ENCODE measurements at places on chromosomes 7 and 10.

- no peak for DNase-seq
Measured at GRCh38 chr7:130941322-130942210, 207.6 kb upstream of the KLF14 start.

DNA sequence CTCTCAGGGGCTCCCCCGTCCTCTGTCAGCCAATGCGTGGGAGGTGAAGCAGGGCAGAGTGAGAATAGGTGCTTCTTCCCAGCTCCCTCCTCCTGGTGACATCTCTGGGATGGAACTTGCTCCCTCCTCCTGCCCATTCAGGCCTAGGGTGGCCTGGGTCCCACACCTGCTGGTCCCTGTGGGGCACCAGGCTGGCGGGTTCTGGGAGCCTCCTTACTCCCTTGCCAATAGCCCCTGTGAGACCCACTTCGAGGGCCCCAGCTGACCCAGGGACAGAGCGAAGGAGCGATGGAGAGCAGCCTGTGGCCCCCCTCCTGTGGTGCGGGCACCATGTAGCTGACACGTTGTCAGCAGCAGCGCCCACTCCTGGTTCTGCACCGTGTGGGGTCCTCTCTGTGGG, 512.6 kb downstream of the GLRX3 start:
- DNase-seq, result no peak

- no peak for DNase-seq
Measured at GRCh38 chr10:128642023-128642422, 515.8 kb upstream of the MKI67 start.

GRCh38 chr7:28813243-28813962, 144.7 kb downstream of the TRIL start:
- no peak for DNase-seq

DNA sequence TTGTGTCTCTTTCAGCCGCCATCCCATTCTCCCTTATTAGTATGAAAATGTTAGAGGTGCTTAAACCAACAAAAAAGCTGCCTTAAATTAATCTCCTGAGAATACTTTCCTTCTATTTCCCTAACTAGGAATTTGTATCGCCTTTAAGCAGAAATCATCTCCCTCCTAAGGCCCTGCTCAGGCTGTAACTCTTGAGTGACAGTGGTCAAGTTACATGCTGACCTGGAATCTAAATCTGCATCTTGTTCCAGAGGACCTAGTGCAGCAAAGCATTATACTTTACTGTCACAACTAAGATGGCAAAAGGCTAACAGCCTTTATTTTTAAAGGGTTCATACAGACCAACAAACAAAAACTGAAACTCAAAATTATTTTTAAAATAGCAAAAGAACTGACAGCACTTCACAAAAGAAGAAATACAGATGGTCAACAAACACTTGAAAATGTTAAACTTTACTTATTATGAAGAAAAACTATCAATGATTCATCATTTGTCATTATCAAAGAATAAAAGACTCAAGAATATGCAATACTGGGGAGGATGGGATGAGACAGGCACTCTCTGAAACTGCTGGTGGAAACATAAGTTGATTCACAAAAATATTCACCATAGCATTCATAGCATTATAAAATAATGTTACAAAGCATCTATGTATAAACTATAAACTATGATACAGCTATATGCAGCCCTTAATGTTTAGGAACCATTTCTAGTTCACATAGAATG, 11.0 kb downstream of the CYREN start:
- no peak for DNase-seq

DNA sequence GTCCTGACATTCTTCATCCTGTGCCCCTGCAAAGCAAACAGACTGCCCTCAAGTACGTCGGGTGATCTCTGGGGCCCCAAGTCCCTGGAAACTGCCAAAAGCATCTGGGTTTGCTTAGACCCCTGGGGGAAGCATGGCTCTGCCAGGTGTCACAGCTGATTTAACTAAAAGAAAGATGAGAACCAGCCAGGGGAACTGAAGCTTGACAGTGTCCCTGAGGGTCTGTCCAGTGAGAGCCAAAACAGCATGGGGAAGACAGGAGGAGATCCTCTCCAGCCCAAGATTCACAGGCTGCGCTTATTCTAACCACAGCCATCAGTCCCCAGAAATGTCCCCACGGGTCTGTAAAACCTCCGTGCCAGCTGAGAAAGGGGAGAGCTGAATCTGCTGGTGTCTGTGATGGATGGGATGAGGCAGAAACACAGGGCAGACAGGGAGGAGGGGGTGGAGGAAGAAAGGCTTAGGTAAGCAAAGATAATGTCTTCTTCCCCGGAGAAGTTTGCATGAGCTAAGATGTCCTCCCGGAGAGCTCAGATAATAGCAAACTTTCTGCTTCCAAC, 21.3 kb downstream of the CCDC3 start:
- no peak for DNase-seq

DNA sequence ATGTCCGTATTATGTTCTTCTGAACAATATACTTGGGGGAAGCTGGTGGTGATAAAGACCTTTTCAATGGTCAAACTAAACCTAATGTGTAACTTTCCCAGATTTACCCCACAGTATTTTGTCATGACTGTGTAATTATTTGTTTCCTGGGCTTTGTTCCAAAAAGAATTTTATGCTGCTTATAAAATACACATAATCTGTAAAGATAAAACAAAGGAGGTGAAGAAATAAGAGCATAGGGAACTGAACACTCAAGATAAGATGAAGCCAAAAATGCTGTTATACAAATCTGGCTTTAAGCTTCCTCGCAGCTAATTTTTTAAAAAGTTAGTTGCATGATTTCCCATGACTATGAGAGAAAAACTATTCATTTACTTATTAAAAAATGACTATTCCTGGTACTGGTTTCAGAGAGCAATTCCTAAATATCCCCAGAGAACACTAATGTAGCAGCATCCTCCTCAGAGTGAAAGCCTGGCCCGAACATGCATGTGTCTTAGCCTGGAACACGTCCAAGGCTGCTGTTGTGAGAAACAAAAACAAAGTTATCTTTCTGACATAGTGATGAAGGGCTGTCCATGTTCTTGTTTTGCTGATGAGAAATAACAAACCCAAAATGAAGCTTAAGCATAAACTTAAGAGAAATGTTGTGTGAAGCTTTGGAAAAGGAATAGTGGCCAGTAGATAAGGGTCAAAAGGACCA, 33.9 kb downstream of the MALSU1 start:
- DNase-seq, result no peak

- no peak for DNase-seq
Measured at GRCh38 chr7:103388469-103389140, 41.2 kb downstream of the PSMC2 start.

GRCh38 chr7:38282081-38282480, 8.6 kb upstream of the TARP start:
- no peak for DNase-seq

GRCh38 chr10:3622427-3622826, 162.6 kb downstream of the KLF6 start:
- no peak for DNase-seq

DNA sequence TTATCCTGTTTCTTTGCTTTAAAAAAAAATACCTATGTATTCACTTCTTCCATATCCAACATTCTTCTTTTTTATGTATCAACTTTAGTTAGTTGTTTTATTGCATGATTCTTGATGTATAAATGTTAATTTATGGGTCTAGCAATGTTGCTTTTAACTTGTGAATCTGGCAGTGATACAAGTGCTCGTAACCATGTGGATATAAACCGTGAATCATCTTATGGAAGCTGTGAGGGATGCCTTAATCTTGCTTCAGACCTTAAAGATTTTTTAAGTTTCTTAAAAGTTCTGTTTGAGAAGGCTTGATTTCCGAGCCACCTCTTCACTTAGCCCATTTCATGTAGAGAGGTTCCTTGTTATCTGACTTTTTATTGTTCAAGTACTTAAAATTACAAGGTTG, 25.9 kb downstream of the HELLS start:
- DNase-seq, result no peak

Measured in activated CD4-positive, alpha-beta T cell treated with anti-CD3 and anti-CD28 coated beads, Interleukin-2, amount 50 U/mL, for 24 hours (primary cell).